H9 (cell line): ENCODE measurements at places on chromosomes 4 and X. TPM values are rescaled to one million over a fixed set of nuclear protein-coding genes. Genes with fewer than 3 reads are reported as not detected.

The TLR8 gene
- total RNA-seq: not detected in 2 replicates

The ETDB gene
- not detected in 2 replicates for total RNA-seq

The LPAR4 gene
- 6.0 and 6.4 TPM in 2 replicates for total RNA-seq

The DCAF8L2 gene
- total RNA-seq: not detected in 2 replicates

The REELD1 gene
- not detected in 2 replicates for total RNA-seq

The EVC gene
- 9.7 and 10.1 TPM in 2 replicates for total RNA-seq

The TMSB15C gene
- 1.8 and 2.0 TPM in 2 replicates for total RNA-seq

The TMPRSS11B gene
- not detected in 2 replicates for total RNA-seq

The IL2 gene
- not detected in 2 replicates for total RNA-seq

The ZBTB33 gene
- total RNA-seq: 18.1 and 18.7 TPM in 2 replicates

The GAGE12E gene
- not detected in 2 replicates for total RNA-seq

The TCEAL9 gene
- total RNA-seq: 24.2 and 30.5 TPM in 2 replicates

The SSX1 gene
- not detected in 2 replicates for total RNA-seq

The SMR3B gene
- not detected in 2 replicates for total RNA-seq

The AREG gene
- total RNA-seq: 0.24 and 0.28 TPM in 2 replicates

The CENPVL2 gene
- total RNA-seq: 2.8 TPM in 2 replicates

The PTPN13 gene
- 32.7 and 34.9 TPM in 2 replicates for total RNA-seq

The RAB40AL gene
- total RNA-seq: not detected in 2 replicates

The DSPP gene
- not detected in 2 replicates for total RNA-seq

The KLB gene
- 0.07 TPM in 2 replicates for total RNA-seq

The ZMAT1 gene
- total RNA-seq: 2.1 and 2.5 TPM in 2 replicates

The TBX22 gene
- total RNA-seq: 0.55 and 0.81 TPM in 2 replicates

The CXCL8 gene
- total RNA-seq: not detected in 2 replicates

The PHKA2 gene
- 22.0 and 24.2 TPM in 2 replicates for total RNA-seq

The F8A2 gene
- total RNA-seq: not detected in 2 replicates

The UGT2B17 gene
- total RNA-seq: not detected in 2 replicates

The AFF1 gene
- 68.9 and 74.5 TPM in 2 replicates for total RNA-seq

The SPACA5 gene
- total RNA-seq: not detected in 2 replicates

The EDA gene
- total RNA-seq: 7.7 and 8.1 TPM in 2 replicates

The PPEF2 gene
- total RNA-seq: not detected in 2 replicates

The FGA gene
- total RNA-seq: not detected in 2 replicates
